Thoracic aorta (tissue), 2 donors: ENCODE measurements at places on chromosomes 7 and 10. TPM values are rescaled to one million over a fixed set of nuclear protein-coding genes. Genes with fewer than 3 reads are reported as not detected.

GRCh38 chr10:18523025-18523424 is 128.4 kb downstream of the NSUN6 start:
- no peak for DNase-seq

GRCh38 chr7:82156893-82157292 is 286.7 kb downstream of the CACNA2D1 start:
- no peak for DNase-seq

The PAPSS2 gene
- total RNA-seq = 20.4 TPM

- no peak for DNase-seq
Observed at GRCh38 chr7:129553899-129554461, 51.6 kb downstream of the SMKR1 start.

- no peak for DNase-seq
Observed at GRCh38 chr7:43559171-43559945, 23.6 kb upstream of the STK17A start.

The CRHR2 gene
- total RNA-seq = 0.21 TPM

DNA sequence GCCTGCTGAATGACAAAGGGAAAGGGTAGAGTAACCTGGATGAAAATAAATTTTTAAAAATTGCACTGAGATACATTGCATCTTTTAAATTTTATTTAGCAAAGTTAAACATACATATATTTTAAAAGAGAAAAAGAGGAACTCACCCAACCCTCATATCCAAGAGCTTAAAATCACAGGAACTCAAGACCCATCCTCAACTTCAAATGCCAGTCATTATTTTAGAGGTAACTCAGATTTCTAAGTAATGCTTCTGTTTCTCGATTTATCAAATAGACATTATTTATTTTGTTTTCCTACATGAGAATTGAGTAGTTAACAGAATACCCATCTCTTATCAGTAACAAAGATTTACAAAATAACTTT is 32.4 kb upstream of the KMT2E start:
- no peak for DNase-seq

GRCh38 chr7:136998495-136998894 is 130.0 kb downstream of the CHRM2 start:
- no peak for DNase-seq
